ENCODE measurements at places on chromosomes 7 and 10. TPM values are rescaled to one million over a fixed set of nuclear protein-coding genes. Genes with fewer than 3 reads are reported as not detected.

The GJD4 gene
- polyA plus RNA-seq = not detected

The GRM3 gene
- polyA plus RNA-seq = not detected

- no peak for DNase-seq
Observed at GRCh38 chr10:73843261-73843660, 31.1 kb downstream of the CAMK2G start.

The MACROH2A2 gene
- 14.5 TPM for polyA plus RNA-seq

The C10orf90 gene
- not detected for polyA plus RNA-seq

The MYH16 gene
- polyA plus RNA-seq = 0.03 TPM

DNA sequence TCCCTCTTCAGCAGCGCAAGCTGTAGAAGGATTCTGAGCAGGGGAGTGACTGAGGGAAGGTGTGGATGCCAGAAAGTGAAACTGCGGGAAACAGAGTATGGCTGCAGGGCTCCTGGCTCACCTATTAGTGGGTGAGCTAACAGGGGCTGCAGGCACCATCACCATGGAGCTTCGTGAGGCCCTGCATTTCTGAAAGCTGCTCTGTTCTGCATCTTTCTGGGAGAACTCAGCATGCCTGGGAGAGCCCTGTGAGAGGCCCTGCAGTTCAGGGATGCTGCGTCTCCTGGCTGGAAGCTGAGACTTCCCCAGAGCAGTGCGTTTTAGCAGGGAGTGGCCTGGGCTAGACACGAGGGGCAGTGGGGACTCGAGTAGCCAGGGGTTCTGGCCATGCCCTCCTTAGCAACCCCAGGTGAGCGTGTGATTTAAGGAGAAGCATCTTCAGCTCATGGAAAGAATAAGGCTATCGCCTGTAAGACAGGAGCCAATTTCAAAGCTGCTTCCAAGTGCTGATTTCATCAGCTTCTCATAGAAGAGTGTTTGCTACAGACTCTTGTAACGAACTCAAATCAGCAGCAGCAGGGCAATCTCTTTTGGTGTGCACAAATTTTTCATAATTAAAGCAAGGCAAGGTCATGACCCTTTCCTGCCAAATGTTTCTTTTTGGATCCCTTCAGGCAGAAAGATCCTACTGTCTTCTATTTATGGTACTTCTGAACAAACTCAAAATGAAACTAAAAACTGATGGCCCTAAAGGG lies 293.6 kb upstream of the ZNF32 start:
- DNase-seq = no peak

The BLOC1S2 gene
- polyA plus RNA-seq = 24.3 TPM

DNA sequence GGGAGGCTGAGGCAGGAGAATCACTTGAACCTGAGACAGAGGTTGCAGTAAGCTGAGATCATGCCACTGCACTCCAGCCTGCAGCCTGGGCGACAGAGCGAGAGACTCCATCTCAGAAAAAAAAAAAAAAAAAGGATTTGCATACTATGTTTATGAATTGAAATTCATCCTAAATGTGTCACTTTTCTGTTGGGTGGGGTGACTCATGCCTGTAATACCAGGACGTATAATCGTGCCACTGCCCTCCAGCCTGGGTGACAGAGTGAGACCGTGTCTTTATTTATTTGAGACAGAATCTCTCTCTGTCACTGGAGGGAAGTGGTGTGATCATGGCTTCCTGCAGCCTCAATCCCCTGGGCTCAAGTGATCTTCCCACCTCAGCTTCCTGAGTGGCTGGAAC lies 5.8 kb downstream of the ZNF212 start:
- peak; percentile 62 for DNase-seq

DNA sequence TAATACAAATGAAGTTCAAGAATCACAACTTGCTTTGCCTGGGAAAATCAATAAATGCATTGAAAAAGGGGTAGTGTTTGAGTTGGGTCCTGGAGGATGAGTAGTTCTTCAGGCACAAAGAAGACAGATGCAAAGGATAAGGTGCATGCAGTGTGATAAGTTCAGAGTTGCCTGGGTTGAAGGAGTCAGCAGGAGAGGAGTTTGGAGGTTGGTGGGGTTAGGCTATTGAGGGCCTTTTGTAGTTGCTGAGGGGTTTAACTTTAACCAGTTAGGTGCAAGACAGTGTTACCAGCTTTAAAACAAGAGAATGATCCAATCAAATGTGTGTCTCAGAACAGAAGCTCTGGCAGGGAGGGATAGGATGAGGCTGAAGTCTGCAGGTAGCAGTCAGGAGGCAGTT lies 44.3 kb upstream of the GLCCI1 start:
- DNase-seq = no peak

- no peak for DNase-seq
Observed at GRCh38 chr10:26861205-26861998, 644 bp upstream of the ABI1 start.

The RPP30 gene
- 25.6 TPM for polyA plus RNA-seq
